Ovary (tissue), 10 donors: ENCODE measurements at places on chromosomes 6 and 20. TPM values are rescaled to one million over a fixed set of nuclear protein-coding genes. Genes with fewer than 3 reads are reported as not detected.
A peak's percentile ranks its signal among the peaks of the same experiment; 100 is the strongest.

The HLA-DMB gene
- 11.0 TPM for polyA plus RNA-seq

The FBXO5 gene
- polyA plus RNA-seq = 5.5 TPM

The LAMA2 gene
- polyA plus RNA-seq = 67.6 TPM

The RNF39 gene
- 1.1 TPM for polyA plus RNA-seq

The COL21A1 gene
- 4.0 TPM for polyA plus RNA-seq

The MYCT1 gene
- polyA plus RNA-seq = 17.9 TPM

DNA sequence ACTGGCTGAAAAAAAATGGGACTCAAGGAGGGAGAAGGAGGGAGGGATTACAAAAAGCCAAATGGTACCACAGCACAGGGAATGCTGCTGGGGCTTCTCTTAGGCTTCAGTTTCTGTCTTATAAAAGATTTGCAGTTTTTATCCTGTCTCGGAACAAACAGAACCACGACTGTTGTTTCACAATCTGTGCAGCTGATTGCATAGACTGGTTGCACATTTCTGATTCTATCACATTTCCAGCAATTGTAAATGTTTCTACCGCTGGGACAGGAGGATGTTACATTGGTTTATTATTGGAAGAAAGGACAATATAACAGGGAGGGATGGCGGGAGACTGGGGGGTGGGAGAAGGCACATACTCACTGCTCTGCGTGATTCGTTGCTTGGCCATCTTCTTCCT lies 73.5 kb upstream of the ARID1B start:
- DNase-seq = no peak

DNA sequence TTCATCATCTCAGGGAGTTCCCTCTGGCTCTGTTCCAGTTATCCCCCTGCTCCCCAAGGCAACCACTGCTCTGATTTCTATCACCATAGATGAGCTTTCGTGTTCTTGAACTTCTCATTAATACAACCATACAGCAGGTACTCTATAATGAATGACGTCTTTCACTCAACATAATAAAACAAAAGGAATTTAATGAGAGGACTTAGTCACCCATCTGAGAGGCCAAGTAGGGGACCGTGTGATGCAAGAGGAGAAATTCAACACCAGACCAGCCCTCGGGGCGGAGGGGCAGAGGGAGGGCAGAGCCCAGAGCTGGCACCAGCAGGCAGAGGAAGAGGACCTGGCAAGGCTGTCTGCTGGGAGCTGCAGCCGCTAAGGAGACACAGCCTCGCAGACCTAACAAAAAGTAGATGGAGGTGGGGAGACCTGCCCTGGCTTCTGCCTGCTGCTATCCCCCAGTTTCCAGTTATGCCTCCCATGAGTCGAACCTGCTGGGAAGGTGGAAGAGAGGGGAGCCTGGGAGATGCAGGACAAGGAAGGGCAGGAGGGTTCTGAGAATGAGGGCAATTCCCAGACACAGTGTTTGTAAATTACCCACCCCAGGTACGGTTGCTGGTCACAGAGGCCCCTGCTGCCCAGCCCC lies 13.8 kb downstream of the CCN5 start:
- peak; percentile 54 for DNase-seq

DNA sequence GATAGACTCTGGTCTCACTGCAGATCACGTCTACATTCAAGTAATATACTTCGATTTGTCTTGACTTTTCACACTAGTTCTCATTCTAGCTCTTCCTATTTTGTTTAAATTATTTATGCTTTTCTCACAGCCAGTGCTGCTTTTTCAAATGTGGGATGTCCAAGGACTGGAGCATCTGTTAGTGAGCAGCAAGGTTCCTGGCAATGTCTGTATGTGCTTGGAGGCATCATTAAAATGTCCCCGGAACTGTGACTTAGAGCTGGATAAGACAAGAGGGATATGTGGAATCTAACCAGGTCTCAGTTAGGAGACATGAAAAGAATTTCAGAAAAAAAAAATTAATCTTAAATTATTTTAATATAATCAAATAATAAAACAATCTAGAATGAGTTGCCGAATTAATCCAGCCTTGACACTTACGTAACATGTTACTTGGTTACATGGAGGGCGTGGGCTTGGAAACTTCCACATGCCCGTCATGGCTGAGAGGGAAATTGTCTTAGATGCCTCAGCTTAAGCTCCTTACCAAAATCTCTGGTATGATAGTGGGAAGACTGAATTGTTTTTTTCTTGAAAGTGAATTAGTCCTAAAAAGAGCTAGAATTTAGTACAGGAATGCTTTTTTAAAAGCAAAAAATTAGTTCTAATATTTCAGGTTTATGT lies 21.4 kb upstream of the CARMIL1 start:
- no peak for DNase-seq

DNA sequence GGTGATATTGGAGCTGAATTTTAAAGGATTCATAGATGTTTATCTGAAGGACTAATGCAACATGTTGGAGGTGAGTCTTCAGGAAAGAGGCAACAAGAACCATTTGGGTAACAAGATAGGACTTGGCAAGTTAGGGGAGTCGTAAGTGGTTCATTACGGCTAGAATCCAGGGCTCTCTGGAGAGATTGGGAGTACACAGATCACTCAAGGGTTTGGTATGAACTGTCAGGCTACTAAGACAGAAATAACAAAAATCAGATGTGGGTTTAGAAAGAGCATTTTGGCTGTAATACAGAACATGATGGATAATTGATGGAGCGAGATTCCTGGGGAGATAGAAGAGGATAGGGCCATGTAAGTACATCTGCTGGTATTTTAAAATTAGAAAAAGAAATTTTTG lies 86.3 kb upstream of the ESR1 start:
- DNase-seq = no peak

DNA sequence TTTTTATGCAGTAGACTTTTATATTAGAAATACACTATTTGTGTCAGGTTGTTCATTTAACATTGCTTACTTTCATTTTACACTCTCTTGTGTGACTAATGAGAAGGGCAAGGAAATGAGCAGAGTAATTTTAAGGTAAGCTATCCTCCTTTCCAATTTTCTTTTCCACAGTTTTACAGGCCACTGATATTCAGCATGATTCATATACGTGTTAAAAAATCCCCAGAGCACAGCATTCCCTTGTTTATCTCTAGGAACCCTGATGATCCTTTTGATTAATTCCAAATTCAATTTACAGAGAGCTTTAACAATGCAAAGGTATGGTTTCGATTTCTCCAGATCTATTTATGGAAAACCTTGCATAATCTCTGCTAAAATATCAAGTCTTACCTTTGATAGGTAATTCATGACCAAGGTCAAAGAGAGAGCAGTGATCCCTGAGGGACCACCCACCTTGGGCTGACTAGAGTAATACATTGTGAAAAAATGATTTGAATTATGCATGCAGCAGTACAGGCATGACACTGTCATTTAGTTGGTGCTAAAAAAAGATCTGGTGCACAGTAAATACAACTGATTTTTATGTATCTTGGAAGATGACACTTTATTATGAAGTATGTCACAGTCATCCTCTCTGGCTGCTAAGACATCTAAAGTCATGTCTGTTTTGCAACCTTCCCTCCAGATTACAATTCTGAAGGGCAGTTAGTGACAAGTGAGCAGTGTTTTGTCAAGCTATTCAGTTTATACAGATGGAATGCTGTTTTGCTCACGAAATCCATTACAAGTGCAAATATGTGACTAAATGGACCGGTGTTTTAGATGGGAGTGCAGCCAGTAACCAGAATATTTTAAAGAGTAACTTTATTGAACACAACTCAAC lies 736.6 kb downstream of the EPHA7 start:
- DNase-seq = no peak

DNA sequence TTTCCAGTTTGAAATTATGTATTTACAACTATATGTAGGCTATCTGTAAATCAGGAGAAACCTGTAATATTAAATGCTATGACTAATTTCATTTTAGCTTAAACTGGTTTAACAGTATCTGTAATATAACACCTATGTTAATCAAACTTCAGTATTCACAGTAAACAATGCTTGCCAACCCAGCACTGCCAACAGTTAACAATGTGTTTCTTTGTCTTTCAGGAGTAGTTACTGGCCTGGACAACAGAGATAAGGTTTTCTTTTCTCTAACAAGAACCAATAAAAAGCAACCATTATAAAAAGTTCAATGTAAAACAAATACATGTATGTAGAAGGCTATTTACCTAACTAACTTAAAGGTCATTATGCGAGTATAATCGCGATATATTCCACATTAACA lies 158.8 kb downstream of the CDK19 start:
- no peak for DNase-seq

GRCh38 chr6:107911692-107912091 lies 46.3 kb downstream of the SEC63 start:
- DNase-seq = no peak

DNA sequence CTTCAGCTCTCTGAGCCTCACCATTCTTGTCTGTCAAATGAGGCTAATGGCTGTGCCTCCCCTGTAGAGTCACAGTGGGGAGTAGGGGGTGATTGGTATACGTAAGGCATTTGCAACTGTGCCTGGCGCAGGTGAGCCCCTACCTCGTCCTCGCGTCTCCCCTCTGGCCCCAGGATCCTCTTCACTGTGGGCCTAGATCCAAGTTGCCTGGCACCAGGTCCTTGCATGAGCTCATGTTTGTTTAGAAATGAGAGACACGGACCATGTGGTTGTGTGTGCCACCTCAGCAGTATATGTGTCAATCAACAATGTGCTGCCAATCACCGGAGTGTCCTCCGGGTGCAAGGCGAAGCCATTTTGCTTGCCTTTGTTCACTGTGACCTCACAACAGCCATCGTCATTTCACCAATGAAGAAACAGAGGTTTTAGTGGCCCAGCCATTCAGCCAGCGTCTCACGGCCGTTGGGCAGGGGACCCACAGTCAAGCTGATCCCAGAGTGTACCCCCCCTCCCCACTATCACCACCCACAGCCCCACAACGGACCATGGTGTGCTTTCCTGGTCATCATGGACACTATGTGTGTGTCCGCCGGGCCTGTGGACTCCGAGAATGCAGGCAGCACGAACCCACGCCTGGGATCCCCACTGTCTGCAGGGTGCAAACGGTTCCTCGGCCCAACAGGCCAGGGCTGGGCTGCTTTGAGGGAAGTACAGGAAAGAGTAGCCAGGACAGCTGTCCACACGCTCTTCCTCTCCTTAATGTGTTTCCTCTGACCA lies 35.9 kb upstream of the STX16 start:
- DNase-seq = no peak

DNA sequence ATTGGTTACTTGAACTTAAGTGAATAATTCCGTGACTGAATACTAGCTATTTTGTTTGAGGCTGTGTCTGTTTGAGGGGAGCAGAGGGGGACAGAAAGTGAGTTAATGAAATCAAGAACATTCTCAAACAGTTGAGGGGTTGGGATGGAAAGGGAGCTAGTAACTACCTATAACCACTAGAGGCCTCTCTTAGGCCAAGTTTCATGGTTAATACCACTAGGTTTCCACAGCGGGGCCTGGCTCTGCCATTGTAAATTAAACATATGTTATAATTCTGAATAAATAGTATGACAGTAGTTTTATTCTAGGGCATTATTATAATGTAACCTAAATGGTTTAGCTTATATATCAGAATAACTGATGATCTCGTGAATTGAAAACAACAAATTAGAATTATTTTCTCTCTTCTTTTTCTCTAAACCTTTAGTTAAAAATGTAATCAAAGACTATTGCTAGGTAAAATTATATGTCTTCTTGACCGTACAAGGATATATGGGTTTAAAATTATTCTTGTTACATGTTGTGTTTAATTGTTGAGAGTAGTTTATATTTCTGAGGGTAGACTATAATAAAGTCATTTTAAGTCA lies 108.1 kb downstream of the BCKDHB start:
- no peak for DNase-seq

DNA sequence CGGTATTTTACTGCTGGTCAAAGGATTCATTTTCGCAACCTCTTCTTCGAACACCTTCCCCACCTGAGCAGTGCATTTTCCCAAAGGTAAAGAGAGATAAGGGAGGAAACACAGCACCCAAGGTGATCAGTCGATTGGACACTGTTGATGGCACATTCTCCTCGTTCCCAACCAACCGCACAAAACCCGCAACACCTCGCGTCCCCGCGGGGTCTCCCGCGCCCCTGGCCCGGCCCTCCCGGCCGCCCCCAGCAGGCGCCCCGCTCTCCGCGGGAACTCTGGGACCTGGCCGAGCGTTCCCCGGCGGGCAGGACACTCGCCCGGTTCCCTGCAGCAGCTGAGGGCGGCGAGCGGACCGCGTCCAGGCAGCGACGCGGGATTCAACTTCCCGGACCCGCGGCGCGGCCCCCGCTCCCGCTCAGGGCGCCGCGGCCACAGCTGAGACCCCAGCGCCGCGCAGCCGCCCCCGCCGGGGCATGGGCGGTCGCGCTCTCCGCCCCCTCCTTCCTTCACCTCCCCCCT lies 506 bp downstream of the RGS17 start:
- peak; percentile 43 for DNase-seq

GRCh38 chr20:60009826-60010616 lies 51.8 kb downstream of the CDH26 start:
- DNase-seq = no peak

- DNase-seq = no peak
These were observed 200.5 kb downstream of the ARID1B start for GRCh38 chr6:156977527-156978291.

DNA sequence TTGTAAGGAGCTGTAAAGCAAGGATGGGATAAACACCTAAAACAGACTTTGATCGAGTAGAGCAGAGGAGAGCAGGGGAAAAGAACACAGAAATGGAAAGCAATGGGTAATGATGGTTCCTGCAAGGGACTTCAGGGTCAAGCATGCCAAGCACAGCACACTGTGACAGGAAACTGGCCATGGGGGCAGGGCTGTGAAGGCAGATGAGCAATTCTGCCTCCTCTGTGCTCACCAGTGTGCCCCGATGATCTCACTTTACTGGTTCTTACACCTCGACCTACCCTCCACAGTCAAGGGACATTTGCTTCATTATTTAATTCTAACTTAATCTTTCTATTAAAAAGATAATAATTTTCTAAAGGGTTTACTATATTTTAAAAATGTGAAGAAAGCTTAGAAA lies 21.6 kb upstream of the MYB start:
- no peak for DNase-seq

GRCh38 chr6:120328521-120328920 lies 979.0 kb upstream of the MAN1A1 start:
- DNase-seq = no peak

- no peak for DNase-seq
These were observed 86.1 kb upstream of the AKIRIN2 start for GRCh38 chr6:87788141-87788540.

DNA sequence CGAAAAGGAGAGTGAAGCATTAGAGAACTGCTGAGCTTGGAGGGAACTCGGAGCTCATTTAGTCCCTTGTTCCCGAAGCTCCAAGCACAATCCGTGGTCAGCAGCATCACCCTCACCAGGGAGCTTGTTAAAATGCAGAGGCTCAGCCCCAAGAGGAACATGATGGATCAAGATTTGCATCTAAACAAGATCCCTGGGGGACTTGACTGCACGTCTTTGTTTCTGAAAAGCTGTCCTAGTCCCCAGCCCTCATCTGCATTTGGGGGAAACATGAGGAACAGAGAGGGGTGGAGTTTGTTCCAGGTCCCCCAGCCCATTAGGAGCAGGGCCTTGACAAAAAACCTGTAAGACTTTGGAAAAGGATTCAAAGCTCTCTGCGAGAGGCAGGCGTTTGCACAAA lies 4.1 kb upstream of the LBP start:
- DNase-seq = no peak
